Hepatocyte (in vitro differentiated cells): ENCODE measurements at places on chromosomes 4 and X. TPM values are rescaled to one million over a fixed set of nuclear protein-coding genes. Genes with fewer than 3 reads are reported as not detected.

- H3K27ac ChIP-seq = no peak overlapping the region
- no peak for DNase-seq
These were observed 821.7 kb upstream of the FTHL17 start for GRCh38 chrX:31893525-31893924.

Gene CT55
- 0.17 TPM in 1 of 2 replicates, not detected in the other for total RNA-seq

Gene PAGE4
- 1.0 TPM in 1 of 2 replicates, not detected in the other for total RNA-seq

Gene PPARGC1A
- total RNA-seq = 16.6 and 18.7 TPM in 2 replicates

- H3K4me1 ChIP-seq = no peaks in the 10 kb centered on the region
- H3K27ac ChIP-seq = no peak overlapping the region
- no peak overlapping the region for H3K4me3 ChIP-seq
- H3K36me3 ChIP-seq = peaks cover 4% of the 10 kb centered on the region
- no peaks in the 10 kb centered on the region for H3K27me3 ChIP-seq
These were observed 12.7 kb upstream of the GCNA start for GRCh38 chrX:71565474-71566041.

- H3K4me1 ChIP-seq = peaks cover 24% of the 10 kb centered on the region
- no peaks in the 10 kb centered on the region for H3K27me3 ChIP-seq
- no peak overlapping the region for H3K27ac ChIP-seq
- H3K36me3 ChIP-seq = no peaks in the 10 kb centered on the region
- no peak overlapping the region for H3K4me3 ChIP-seq
- no peak for DNase-seq
These were observed 4.8 kb downstream of the HAUS3 start for GRCh38 chr4:2236944-2237666.
